ENCODE measurements at places on chromosomes 11 and 22.

DNA sequence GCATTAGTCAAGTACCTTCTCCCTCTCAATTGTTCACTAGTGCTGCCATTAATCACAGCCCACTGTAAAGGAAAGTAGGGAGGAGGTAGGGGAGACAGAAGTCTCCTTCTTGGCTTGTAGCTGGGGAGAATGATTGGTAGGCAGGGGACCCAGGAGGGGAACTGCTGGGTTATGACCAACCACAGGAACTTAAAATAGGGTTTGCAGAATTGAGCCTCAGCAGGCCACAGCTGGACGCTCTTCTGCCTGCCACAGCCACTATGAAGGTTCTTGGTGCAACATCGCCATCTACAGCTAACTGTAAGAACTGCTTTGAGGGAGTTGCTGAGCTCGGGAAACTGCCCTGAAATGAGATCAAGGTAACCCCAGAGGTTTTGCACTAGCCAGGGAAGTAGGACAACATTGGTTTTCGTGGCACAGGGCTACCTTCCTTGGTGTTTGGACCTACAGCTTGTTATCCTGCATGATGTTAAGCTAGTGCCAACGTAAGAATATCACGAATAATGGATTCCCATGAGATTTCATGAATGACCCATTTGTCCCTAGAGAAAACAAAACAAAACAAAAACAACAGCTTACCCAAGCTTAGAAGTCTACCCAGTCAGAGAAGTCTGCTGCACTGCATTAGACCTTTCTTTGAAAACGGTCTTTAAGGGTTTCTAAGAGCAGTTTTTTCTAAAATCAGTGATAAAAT lies 787.1 kb upstream of the API5 start:
- DNase-seq, result no peak

- DNase-seq, result no peak
Measured at GRCh38 chr11:21545699-21546098, 647.2 kb upstream of the ANO5 start.

DNA sequence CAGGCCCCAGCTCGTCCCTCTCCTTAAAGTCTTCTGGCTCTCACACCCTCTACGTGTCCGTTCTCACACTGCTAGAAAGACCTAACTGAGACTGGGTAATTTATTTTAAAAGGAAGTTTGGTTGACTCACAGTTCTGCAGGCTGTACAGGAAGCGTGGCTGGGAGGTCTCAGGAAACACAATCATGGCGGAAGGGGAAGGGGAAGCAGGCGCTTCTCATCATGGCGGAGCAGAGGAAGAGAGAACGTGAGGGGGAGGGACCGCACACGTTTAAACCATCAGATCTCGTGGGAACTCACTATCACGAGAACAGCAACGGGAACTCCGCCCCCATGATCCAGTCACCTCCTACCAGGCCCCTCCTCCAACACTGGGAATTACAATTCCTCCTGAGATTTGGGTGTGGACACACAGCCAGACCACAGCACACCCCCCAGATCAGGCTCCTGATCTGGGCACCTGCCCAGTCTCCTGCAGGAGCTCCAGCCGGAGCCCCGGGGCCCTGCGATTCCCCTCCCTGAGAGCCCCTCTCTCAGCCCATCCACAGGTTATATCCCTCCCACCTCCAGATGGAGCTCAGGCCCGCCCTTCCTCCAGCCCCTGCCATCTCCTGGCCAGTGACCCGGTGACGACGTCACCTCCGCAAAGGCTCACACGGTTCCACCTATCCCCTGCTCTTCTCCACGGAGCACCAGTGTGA lies 170.2 kb downstream of the BRD1 start:
- peak; percentile 78 for DNase-seq

DNA sequence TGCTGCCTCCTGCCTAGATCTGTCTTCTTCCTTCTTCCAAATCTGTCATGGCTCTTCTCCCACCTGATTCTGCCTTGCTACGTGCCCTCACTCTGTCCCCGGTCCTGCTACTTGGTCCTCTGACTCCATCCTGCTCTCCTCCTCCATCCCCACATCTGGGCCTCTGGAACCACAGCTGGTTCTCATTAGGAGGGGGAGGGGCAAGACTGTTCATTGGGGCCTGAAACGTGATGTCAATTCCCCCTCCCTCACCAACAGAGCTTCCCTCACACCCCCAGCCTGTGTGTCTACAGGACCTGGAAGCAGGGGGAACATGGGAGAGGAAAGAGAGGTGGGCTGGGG lies 9.1 kb downstream of the DCHS1 start:
- no peak for DNase-seq

DNA sequence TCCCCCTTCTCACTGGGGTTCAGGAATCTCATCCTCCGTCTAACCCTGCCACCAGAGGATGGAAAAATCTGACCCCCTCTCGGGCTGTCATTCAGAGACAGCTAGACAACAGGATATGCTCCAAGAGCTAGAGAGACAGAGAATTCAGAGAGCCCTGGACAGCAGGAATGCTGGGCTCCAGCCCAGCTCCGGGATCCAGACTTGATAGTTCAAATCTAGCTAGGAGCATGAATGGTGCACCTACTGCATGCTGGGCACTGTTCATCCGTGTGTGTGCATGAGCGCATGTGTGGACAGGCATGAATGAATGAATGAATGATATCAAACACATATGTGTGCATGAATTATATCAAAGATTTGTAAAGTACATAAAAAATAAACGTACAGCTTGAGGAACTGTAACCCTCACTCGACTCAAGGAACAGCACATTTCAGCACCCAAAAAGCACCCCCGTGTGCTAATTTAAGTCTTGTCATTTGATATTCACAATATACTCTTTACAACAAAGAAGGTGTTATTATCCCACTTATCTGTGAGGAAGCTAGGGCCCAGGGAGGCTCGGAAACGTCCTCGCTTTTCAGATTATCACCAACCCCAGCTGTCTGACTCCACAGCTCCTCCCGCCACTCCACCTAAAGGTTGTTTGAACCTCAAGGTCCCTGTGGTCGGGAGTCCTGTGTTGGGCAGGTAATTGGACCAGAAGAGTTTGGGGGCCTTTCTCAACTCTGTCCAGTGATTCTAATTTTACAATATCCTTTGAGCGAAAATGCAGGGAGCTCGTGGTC lies 640 bp upstream of the VSIG10L2 start:
- no peak for DNase-seq

DNA sequence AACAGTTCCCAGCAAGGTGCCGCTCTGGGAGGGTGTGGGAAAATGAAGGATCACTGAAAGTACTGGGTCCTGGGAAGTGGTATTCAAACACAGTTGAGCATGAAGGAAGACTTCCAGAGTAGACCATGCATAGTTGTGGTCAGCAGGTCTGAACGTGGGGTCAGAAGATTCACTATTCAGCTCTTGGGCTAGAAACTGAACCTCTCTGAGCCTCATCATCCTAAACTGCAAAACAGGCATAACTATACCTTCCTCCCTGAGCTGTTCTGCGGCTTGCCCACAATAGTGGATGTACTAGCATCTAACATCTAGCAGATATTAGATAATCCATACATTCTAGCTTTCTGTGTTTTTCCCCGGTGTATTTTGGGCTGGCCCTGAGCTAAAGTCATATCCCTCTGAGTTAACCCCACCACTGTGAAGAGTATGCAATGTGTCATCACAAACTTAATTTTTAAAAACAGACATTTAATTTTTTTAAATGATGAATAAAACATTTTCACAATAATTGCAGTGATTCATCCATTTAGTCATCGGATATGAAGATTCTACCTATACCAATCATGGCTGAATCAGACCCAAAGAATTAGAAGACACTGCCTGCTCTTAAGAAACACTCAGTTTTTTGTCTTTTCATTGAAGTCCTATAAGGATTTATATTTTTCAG lies 179.1 kb downstream of the BLID start:
- no peak for DNase-seq

DNA sequence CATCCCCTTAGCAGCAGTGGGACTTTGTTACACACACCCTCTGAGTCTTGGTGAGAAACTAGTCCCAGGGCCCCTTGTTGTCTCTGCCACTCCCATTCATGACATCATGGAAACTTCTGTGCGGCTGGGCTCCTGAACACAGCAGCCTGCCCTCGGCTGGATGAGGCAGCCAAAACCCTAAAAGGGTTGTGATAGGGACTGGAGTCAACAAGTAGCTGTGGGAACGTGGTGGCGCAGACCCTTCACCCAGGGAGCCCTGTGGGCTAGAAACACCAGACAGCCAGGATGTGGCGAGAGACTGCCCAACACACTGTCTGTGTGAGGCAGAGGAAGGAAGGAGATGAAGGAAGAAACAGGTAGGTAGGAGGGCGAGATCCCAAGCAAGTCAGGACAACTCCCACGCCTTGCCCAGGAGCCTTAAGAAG lies 3.9 kb downstream of the CD3D start:
- DNase-seq, result peak; percentile 89

- peak; percentile 15 for DNase-seq
Measured at GRCh38 chr11:63614136-63614671, at the start of gene PLAAT3. TSS of gene PLAAT3 (minus strand) at chr11:63614433. CDS start at chr11:63614014, 419 bp downstream.

- DNase-seq, result no peak
Measured at GRCh38 chr11:132106096-132106982, 735.9 kb downstream of the NTM start.

DNA sequence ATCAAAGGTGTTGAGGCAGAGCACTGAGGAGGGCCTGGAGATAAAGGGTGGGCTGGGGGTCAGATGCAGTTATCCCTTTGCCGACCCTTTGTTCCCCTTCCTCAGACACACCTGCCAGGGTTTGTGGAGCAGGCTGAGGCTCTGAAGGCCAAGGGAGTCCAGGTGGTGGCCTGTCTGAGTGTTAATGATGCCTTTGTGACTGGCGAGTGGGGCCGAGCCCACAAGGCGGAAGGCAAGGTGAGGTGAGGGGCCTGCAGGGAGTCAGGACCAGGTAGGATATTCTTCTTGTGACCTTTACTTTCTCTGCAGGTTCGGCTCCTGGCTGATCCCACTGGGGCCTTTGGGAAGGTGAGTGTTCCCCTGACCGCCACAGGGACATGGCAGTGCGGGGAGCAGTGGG lies 2.6 kb downstream of the PRDX5 start:
- no peak for DNase-seq

GRCh38 chr11:36187622-36188021 lies 101.6 kb downstream of the COMMD9 start:
- no peak for DNase-seq

- no peak for DNase-seq
Measured at GRCh38 chr11:69968396-69969347, 109.4 kb upstream of the ANO1 start.

GRCh38 chr22:22749167-22749758 lies 104.8 kb downstream of the GGTLC2 start:
- no peak for DNase-seq

DNA sequence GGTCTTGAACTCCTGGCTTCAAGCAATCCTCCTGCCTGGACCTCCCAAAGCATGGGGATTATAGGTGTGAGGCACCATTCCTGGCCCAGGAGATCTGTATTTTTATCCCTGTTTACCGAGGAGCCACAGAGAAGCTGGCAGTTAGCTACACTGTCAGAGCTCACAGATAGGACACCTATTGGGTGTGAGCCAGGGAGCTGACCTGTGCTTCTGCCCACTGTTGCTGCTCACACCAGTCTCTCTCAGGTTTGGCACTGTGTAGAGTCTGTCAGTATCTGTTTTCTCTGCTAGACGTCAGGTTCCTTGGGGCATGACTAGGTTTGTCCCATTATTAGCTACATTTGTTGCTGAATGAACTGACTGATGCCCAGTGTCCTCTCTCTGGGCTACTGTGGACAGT lies 17.5 kb downstream of the PPP6R2 start:
- no peak for DNase-seq

GRCh38 chr11:10488121-10488933 lies 33.3 kb downstream of the AMPD3 start:
- no peak for DNase-seq

- DNase-seq, result no peak
Measured at GRCh38 chr11:46309814-46310259, 32.4 kb downstream of the CREB3L1 start.

DNA sequence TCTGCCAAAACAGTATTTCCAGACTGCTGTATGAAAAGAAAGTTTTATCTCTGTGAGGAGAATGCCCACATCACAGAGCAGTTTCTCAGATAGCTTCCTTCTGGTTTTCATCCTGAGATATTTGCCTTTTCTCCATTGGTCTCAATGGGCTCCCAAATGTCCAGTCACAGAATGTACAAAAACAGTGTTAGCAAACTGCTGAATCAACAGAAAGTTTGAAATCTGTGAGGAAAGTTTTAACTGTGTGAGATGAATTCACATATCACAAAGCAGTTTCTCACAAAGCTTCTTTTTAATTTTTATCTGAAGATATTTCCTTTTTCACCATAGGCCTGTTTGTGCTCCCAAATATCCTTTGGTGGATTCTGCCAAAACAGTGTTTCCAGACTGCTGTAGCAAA lies 207.2 kb upstream of the TRIM48 start:
- no peak for DNase-seq

GRCh38 chr11:27041141-27041899 lies 705 bp downstream of the BBOX1 start:
- DNase-seq, result no peak

- no peak for DNase-seq
Measured at GRCh38 chr11:17233101-17233500, 25.3 kb upstream of the PIK3C2A start.

GRCh38 chr11:69075421-69076128 lies 26.8 kb downstream of the TPCN2 start:
- no peak for DNase-seq

DNA sequence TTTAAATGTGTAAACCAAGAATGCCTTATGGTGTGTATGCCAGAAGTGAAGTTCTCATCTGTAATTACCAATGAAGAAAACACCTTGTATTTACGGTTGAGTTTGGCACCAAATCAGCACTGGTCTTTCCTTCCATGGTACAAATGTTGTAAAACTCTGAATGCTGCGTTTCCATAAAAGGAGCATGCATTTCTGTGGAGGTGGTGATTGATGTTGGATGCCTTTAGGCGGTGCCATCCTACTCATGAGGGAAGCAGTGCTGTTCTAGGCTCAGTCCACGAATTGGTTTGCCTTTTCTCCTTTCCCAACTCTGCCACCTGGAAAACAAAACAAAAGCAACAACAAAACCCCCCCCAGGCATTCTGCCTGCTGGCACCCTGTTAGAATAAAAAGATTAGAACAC lies 124.4 kb downstream of the TEAD1 start:
- DNase-seq, result no peak

- DNase-seq, result no peak
Measured at GRCh38 chr22:37824674-37825641, 1.8 kb downstream of the GALR3 start.

DNA sequence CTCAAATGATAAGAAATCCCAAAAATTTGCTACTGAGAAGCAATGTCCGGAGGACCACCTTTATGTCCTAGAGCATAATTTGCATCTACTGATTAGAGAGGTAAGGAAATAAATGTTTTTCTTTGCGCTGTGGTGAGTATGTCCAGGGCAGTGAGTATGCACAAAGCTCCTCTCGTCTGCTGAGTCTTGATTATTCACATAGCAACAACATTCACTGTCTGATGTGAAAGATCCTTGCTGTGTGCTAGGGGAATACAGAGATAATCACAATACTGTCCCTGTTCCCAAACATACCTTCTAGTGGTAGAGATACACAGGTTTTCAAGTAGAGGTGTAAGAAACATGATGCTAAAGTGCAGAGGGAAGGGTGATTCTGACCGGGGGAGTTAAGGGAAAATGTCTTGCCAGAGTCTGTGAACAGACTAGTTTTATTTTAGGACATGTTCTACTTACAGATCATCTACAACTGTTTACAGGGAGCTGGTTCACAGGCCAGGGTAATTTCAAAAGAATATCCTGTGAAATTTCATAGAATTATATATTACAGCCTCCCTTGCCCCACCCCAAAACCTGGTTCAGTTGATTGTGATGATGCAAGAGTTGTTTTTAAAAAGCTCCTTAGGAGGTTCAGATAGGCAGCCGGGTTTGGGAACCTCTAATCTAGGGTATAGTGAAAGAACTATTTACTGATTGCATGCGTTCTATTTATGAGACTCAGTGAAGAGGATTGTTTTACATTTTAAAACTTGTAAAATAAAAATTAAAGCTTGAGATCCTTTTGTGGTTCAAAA lies 12.6 kb downstream of the MED17 start:
- no peak for DNase-seq
